Stimulated activated CD8-positive, alpha-beta memory T cell treated with anti-CD3 and anti-CD28 coated beads, Interleukin-7, amount 100 ng/mL, for 48 hours (primary cell): ENCODE measurements at places on chromosomes 4 and X.

DNA sequence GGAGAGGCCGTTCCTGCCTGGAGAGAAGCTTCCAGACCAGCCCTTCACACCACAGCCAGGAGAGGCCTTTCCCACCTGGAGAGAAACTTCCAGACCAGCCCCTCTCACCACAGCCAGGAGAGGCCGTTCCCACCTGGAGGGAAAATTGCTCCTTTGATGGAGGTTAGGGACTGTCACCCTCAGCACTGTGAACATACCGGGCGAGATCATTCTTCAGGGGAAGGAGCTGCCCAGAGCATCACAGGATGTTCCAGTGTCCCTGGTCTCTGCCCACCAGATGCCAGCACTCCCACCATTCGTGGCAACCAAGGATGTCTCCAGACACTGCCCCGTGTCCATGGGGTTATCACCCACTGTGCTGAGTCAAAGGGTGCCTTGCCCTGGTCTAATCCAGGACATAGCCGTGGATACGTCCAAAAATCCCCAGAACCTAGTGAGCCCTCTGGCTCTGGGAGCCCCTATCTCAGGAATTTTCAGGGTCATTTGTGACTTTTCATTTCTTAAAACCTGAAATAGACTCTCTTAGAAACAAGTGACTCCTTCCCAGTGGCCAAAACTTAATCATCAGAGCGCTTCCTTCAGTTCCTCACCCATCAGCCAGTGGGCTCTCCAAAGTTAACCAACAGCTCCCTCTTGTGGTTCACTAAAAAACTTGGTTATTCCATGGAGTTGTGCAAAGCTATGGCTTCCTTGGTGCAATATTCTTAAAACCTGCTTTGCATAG is 80.2 kb downstream of the CRMP1 start:
- DNase-seq = no peak

DNA sequence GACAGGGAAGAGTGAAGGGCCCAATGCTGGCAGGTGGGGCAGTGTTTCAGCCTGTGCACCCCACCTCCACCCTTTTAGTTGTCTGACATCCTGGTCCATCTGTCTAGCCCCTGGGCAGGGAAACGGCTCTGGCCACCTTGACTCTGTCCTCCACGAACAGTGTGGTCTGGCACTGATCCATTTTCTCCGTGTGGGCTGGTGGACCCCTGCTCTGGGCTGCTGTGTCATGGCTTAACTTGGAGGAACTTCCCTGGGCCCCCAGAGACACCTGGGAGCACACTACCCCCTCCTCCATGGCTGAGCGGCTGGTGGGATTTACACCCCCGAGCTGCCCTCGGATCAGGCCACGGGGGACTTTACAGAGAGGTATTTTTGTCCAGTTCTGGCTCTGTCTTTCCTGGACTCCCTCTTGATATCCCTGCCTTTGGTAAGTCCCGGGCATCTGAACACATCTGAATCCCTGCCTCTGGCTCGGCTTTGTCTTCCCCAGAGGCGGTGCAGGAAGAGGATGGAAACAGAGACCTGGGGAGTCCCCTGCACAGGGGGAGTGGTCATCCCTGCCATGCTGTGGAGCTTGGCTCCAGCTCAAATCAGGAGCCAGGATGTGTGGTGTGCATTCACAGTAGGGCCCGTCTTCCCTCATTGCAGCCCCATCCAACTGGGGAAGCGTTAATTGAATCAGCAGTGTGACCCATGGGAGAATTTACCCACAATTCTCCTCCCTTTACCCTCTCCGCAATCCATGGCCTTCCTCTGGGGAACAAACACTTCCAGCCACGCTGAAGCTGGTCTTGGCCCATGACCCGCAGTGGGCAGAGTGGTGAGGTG is 6.3 kb upstream of the NKX1-1 start:
- DNase-seq = no peak

GRCh38 chrX:11311706-11312105 is 18.5 kb downstream of the AMELX start:
- DNase-seq = no peak

DNA sequence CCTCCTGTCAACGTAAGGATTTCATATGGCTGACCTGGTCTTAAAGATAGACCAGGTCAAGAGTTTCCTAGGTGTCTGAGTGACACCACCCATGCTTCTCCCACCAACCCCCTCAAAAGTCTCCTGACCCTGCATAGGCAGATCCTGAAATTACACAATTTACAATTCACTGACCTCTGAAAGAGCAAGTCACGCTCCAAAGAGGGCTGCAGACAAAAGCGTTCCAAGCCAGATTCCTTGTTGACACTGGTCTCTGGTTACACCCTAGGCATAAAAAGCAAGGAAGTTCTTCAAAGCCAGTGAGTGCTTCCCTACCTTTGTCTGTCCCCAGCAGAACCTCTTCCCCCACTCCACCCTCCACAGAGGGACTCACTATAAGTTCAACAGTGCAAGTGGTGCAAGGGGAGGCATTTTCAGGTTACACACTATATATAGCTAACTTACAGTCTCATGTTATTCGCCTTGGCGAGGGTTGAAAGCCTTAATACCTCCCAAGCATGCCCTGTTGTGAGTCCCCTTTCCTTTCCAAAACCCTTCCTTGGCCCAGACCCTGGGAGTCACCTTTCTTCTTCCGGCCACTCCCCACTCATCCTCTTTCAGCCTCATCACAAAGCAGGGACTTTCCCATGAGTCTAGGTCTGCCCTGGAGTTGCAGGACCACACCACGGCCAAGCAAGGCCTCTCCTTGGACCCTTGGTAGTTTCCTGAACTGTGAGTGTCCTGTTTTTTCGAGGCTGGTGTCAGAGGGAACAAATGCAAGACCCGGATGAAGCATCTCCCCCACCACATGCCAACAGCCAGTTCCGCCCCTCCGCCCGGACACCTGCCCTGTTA is 58.0 kb upstream of the KLF3 start:
- DNase-seq = no peak

DNA sequence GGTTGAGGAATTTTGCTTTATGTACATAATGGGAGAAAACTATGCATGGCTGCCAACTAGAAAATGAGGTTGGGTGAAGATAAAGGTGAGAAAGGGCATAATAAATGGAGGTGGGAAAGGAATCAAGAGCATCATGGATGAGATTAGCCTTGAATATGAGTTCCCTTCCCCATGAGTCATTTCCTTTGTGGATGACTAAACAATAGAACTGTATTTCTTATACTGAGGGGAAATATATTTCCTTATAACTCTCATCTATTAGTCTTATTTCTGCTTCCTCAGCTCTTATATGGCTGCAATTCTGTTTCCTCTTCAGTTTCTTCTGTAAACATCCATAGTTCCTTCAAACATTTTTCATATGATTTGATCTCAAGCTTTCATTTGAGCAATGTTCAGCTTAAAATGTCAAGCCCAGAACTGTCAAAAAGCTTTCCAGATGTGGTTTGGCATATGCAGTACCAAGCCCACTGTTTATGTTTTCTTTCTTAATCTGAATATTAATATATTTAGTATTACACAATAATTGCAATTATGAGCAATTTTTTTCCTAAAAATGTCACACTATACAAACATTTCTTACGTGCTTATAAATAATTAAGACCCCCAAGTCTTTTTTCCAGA is 100.7 kb upstream of the GRPR start:
- DNase-seq = no peak

DNA sequence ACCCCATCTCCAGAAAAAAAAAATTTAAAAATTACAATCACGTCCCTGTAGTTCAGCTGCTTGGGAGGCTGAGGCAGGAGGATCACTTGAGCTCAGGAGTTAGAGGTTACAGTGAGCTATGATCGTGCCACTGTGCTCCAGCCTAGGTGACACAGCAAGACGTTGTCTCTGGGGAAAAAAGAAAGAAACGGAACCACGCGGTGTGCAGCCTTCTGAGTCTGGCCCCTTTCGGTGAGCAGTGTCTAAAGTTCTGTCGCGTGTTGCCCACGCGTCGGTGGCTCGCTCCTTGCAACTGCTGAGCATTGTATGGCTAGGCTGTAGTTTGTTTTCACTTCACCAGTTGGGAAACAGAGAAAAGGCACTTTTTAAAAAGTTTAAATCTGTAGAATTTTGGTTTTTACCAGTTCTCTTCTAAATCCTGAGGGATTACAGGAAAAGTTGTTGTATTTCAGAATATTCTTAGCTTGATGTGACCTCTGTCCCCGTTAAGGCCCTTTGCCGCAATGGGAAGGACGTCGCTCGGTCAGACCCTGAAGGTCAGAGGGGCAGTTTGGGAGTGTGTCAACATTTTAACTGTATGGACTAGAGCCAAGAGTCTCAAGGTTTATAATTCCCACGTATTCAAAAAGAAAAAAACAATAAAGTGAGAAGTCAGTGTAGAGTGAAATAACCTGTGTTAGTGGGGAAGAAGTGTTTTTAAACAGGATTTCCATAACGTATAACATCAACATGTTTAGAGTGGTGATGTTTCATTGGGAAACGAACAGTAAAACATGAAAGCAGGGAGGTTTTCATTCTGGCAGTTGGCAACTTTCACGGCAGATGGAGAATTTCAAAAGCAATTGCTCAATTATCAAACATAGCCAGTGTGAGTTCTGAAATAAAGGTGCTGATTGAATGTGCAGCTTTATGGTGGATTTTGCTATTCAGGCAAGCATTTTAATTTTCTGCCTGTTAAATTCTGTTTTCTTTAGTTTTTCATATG is 45.8 kb upstream of the MSANTD1 start:
- DNase-seq = no peak

DNA sequence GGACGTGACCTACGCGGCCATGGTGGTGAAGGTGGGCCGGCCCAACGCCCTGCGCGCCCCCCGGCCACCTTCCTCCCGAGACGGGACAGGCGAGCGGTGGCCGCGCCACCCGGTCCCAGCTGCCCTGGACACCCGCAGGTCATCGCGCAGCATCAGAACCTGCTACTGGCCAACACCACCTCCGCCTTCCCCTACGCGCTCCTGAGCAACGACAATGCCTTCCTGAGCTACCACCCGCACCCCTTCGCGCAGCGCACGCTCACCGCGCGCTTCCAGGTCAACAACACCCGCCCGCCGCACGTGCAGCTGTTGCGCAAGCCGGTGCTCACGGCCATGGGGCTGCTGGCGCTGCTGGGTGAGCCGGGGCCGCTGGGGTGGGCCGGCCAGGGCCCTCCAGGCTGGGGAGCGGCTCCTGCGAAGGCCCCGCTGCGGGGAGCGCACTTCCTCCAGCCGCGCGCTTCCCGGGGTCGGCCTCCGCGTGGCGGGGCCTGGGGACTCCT is 9.0 kb upstream of the SLC26A1 start:
- no peak for DNase-seq

- DNase-seq = no peak
Observed at GRCh38 chrX:25202827-25203226, 187.1 kb upstream of the ARX start.

- no peak for DNase-seq
Observed at GRCh38 chr4:99390055-99390454, 37.5 kb upstream of the ADH1C start.

GRCh38 chr4:6342530-6343293 is 73.1 kb downstream of the WFS1 start:
- no peak for DNase-seq

DNA sequence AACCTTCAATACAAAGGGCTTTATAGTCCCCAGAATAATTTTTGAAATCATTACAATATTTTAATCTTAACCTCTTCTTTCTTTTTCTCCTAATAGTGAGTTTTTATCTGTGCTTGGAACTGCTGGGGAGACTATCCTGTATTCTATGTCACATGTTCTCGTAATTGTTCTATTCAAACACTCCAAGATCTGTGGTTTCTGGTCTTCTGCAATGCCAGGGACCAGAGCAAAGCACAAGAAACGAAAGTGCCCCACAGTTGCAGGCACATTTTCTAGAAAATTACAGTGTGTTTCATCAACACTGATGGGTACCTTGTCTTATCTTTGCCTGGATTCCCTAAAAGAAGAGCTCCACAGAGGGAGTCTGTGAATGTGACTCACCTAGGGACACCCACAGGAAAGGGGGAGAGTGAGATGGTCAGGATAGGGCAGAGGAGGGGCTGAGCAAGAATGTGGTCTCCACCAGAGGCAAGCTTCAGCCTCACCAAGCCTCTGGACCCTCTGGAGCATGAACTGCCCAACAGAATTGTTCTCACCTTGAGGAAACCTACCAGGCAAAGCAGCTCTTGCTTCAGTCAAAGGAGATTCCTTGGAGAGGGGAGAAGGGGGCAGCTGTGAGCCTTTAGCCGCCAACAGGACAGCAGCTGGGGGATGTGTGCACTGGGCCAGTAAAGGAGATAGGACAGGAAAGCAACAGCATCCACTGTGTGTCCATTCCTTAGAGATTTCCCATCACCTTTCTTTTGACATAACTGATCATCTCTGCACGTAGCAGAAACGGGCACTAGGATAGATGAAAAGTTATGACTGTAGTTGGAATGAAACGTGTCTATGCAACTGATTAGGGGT is 25.9 kb downstream of the UNC5C start:
- no peak for DNase-seq

DNA sequence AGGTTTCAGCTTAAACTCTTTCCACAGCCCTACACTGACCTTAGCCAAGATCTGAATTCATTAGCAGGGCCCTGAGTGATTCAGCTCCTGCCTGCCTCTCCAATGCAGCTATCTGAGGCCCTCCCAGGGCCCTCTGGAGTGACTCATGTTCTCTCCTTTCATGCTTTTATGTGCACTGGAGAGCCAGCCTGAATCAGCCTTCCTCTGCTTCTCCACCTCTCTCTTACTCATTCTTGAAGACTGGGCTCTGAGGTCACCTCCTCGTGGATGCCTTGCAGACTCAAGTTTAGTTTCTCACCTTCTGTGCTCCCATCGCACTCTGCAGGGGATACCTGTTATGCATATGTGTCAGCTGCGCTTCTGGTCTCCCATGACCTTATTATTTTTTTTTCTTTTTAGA is 3.1 kb upstream of the OCIAD2 start:
- DNase-seq = peak; percentile 36

DNA sequence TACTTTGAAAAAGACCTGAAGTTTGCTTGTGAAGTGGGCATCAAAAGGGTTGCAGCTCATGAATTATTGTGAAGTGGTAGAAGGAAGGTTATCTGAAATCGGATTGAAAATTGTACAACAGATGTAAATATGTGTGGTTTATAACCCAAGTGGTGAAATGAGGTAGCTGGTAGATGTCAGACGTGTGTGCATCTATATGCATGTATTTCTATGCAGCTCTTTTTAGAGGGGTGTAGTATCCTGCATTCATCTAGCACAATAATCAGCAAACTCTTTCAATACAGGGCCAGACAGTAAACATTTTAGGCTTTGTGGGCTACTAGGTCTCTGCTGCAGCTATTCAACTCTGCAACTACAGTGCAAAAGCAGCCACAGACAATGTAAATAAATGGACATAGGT is 9.4 kb downstream of the ATRX start:
- DNase-seq = no peak

- no peak for DNase-seq
Observed at GRCh38 chr4:41744572-41745291, 3.8 kb downstream of the PHOX2B start.

GRCh38 chr4:52982255-52982945 is 120.3 kb downstream of the RASL11B start:
- DNase-seq = no peak

DNA sequence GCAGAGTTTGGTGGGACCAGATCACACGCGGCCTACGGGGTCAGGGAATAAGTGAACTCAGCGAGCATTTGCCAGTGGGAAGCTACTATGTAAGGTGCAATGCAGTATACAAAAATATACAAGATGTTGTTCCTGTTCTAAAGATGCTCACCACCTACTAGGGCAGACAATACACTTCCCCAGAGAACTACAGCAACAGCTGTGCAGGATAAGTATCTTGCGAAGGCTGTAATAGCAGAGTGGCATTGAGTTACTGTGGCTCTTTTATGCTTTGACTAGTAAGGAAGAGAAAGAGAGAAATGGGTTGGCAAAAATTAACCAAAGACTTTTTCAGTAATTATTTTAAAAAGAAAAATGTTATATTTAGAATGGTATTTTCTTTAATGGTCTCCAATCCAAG is 61.2 kb downstream of the CDS1 start:
- DNase-seq = no peak
